ENCODE measurements at places on chromosomes 12 and 14.

GRCh38 chr12:126910570-126910969, 1356.4 kb upstream of the TMEM132C start:
- no peak for DNase-seq

DNA sequence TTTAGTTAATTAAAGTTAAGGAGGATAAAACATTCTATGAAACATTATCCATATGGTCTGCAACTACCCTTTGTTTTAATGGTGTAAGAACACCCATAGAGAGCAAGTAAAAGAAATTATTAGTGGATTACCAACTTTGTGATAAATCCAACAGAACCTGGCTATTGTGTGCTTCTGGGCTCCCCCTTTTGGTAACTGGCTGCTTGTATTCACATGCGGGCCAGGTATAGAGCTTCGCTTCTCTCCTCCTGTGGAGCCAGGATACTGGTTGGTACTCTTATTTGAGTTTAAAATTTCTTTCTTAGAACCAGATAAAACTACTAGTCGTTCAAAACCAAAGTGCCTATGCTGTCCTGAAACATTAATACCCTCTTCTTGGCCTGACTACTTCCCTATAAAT, 81.0 kb downstream of the PTPRR start:
- DNase-seq = no peak

DNA sequence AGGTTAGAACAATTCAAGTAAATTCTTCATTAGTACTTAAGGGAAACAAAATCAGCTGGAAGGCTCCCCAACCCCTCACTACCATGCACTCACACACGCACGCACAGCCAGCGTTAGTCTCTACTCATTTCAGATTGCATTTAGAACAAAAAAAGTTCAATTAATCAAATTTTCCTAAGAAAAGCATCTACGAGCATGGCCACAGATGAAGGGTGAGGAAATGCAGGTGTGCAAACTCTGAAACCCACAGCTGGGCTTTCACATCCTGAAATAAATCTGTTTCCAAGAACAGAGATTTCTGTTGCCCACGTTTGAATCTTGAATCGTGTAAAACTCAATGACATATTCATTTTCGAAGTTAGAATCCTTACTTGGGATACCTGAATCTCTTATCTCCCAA, 62.6 kb downstream of the SEL1L start:
- DNase-seq = no peak

GRCh38 chr14:88095791-88096190, 90.9 kb downstream of the GPR65 start:
- DNase-seq = no peak

GRCh38 chr12:95548056-95548538, 3.2 kb downstream of the USP44 start:
- no peak for DNase-seq

- no peak for DNase-seq
Measured at GRCh38 chr14:76695263-76695920, 65.9 kb upstream of the VASH1 start.

DNA sequence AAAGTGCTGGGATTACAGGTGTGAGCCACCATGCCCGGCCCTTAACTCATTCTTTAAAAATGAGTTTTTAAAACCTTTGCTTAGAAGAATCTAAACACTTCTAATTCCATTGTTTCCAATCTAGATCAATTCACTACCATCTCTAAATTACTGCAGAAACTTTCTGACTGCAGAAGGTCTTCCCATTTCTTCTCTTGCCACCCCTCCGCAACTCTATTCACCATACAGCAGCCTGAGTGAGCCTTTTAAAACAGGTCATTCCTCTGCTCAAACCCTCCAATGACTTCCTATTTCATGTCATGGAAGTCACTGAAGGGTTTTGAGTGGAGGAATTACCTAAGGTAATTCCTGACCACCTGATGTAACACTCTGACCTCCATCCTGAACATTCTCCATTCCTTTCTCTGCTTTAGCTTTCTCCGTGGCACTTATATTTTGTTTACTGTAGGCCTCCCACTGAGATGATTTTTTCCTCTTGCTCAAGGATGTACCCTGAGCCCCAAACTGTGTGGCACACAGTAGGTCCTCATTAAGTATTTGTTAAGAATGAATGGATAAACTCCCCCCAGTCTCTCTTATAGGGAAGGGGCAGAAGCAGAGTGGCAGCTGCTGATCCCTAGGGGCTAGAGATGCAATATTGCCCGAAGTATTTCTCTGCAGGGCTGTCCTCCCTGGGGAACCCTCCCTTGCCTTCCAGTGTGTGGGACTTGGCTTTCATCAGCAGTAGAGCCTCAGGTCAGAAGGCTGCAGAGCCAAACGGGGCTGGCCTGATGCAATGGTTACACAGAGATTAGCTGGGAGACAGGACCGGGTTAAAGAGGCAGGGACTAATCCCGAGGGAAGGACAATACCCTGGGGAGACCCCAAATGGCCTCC, 1.2 kb downstream of the DDIT3 start:
- no peak for DNase-seq

GRCh38 chr14:89339579-89339978, 77.5 kb downstream of the FOXN3 start:
- no peak for DNase-seq

- DNase-seq = no peak
Measured at GRCh38 chr12:67284561-67284960, 15.4 kb downstream of the CAND1 start.

DNA sequence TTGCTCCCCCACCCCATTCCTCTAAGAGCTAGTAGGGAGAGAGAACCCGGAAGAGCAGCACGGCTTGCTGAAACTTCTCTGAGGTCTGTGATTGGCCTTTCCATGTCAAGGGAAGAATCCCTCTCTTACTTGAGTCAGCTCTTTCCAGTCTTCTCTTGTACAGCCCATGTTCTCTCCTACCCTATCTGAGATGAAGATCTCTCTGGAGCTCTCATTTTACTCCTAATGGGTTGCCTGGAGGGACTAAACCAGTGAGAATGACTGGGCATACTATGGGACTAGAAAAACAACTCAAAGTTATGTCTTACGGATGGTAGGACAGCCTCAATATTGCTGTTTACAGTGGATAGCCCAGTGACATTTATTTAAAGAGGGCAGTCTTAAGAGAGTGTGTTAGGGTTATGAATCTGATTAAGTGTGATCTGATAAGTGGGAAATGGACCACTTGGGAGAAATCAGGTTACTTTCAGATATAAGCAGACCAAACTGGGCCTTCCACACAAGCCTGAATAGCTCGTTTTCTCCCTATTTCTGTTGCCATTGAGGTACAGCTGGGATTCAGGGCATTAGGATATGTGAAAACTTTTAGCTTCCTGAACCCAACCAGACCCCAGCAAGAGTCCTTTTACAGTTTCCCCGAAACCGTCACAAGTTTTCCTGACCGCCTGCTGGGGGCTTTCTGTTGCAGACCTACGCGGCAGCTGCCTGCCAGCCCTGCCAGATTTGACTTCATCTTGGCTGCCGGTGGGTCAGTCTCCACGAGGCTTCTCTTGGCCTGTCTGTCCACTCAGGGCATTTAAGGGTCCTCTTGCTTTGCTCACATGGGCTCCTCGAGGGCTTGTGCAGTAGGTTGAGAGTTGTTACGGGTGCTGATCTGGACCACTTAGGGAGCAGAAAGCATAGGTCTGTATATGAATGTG, 16.9 kb downstream of the ETV6 start:
- no peak for DNase-seq

DNA sequence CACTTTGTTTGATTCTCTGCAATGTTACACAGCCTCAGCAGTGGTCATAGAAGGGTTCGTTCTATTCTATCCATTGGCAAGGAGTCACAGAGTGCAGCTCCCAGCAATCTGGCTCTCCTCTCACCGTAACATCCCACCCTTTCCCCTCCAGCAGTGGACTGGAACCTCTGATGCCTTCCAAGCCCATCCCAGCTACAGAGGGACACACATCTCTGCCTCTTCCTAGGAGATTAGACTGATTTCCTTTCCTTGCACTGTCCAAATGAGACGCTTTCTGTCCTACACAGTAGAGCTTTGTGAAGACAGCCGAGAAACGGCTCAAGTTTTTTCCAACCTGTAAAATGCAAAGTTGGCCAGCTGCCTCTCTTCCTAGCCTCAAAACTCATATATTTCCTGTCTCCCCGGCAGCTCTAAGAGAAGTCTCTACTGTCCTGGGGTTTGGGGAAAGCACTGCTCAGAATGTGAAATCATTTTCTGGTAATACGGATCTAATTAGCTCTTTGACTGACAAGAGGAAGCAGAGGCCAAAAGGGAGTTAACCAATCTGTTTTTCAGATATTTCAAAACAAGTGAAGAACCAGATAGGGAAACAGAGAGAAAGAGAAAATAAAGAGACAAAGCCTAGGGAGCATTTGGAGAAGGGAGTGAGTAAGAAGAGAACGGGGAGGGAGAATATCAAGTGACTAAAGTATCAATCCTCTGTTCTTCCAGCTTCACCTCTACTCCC, 516 bp downstream of the NINJ2 start:
- DNase-seq = no peak

- DNase-seq = no peak
Measured at GRCh38 chr12:131988054-131988796, 38.5 kb downstream of the EP400 start.

DNA sequence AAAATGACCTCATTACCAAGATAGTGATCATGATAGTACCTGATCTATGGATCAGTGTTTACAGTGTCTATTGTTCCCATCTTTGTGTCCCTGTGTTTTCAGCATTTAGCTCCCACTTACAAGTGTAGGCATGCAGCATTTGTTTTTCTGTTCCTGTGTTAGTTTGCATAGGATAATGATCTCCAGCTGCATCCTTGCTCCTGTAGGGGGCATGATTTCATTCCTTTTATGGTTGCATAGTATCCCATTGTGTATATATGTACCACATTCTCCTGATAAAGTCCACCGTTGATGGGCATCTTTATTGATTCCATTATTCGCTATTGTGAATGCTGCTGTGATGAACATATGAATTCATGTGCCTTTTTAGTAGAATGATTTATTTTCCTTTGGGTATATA, 215.4 kb upstream of the NAV3 start:
- DNase-seq = no peak

GRCh38 chr12:102526656-102527055, 46.3 kb upstream of the IGF1 start:
- DNase-seq = no peak

GRCh38 chr12:46401662-46402061, 29.1 kb upstream of the SLC38A2 start:
- DNase-seq = no peak

DNA sequence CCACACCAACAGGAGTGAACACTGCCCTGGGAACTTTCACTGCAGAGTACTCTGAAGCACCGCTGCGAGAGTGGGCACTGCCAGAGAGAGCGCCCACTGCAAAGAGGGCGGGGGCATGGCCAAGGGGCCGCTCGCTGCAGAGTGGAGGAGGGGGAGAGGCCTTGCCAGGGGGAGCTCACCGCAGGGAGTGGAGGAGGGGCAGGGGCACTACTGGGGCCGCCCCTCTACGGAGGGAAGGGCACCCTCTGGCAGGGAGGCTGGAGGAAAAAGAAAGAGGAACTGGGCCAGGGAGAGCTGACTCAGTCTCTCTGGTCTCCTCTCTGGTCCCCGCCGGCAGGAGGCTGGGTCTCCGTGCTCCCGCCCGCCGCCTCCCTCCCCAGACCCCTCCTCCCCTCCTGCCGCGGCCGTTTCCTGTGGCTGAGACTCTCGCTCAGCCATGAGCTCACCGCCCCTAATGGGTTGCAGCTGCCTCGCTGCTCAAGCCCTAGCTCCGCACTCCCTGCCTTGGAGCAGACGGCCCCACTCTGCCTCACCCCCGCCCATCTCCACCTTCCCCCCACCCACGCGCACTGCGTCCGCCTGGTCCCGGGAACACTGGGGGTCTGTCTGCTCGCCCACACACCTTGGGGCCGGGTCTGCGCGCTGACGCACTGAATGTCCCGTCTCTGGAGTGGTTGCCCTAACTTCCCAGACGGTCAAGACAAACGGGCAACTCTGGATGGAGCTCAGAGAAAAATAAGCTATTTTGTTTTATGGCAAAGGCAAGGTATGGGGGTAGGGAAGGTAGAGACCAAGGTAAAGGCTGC, 1.3 kb downstream of the ARHGEF40 start:
- peak; percentile 86 for DNase-seq

Measured in GM12892 (cell line).